ENCODE measurements at places on chromosomes 6 and 20.

GRCh38 chr20:50645253-50646068 lies 45.9 kb downstream of the RIPOR3 start:
- no peak for DNase-seq

DNA sequence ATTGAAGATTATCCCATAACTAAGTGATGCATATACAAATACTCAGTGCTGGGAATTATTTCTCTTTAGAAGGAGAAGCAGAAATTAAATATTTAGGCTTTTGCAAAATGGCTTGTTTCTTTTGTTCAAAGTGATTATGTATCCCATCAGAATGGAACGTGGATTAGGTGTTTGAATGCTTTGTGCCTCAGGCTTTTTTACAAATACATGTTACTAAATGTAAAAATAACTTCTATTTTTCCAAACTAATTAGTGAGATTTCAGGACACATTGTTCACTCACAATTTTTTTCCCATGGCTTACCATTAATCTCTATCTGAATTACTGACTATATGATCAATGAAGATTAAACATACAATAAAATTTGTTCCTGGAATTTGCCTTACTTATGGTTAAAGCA lies 925.9 kb upstream of the CITED2 start:
- DNase-seq = no peak

DNA sequence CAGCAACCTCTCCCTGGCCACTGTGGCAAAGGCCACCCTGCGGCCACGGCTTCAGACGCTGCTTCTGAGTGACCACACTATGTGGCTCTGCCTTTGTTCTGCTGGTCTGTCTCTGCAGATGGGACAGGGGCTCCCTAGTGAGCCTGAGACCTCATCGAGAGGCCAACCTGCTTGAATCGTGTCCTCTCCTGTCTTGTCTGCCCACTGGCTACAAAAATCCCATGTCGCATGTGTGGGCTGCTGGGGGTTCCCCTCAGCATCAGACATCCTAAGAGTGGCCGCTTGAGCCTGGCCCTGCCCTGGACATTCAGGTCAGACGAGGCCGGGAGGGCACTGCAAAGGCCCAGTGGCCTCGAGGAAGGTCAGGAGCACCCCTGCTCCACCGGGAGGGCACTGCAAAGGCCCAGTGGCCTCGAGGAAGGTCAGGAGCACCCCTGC lies 222.9 kb downstream of the DLL1 start:
- no peak for DNase-seq

DNA sequence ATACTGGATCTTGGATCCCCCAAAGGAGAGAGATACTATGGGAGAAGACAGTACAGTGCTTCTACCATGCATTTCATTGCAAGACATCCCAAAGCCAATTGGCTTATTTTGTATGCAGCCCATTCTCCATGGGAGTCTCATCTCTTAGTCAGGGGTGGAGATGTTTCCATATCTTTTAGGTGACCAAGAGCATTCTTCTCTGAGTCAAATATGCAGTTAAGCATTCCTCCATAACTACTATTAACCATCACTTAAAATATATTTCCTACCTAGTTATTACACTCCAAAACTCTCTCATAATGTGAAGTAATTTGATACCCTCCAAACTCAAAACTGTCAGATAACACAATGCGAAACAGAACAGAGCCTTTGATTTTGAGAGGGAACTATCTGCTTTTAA lies 542.6 kb downstream of the HDGFL1 start:
- no peak for DNase-seq

DNA sequence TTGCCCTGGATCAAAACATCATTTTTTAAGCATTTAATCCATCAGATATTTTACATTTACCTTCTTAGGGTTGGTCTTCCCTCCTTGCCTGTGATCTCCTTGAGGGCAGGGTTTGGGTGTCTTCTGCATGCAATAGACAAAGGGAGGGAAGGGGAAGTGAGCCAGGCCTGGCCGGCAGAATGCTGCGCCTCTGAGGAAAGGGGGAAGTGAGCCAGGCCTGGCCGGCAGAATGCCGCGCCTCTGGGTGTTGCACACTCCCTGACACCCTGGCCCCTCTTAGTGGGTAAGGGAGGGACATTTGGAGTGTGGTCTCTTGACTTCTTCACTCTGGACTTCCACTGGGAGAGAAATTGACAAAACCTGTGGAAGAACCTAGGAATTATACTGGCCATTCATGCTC lies 12.4 kb downstream of the PSMF1 start:
- no peak for DNase-seq

- peak; percentile 90 for DNase-seq
Observed at GRCh38 chr20:4813863-4814695, 92.4 kb downstream of the PRND start.

- no peak for DNase-seq
Observed at GRCh38 chr6:69061066-69061465, 426.0 kb downstream of the ADGRB3 start.

DNA sequence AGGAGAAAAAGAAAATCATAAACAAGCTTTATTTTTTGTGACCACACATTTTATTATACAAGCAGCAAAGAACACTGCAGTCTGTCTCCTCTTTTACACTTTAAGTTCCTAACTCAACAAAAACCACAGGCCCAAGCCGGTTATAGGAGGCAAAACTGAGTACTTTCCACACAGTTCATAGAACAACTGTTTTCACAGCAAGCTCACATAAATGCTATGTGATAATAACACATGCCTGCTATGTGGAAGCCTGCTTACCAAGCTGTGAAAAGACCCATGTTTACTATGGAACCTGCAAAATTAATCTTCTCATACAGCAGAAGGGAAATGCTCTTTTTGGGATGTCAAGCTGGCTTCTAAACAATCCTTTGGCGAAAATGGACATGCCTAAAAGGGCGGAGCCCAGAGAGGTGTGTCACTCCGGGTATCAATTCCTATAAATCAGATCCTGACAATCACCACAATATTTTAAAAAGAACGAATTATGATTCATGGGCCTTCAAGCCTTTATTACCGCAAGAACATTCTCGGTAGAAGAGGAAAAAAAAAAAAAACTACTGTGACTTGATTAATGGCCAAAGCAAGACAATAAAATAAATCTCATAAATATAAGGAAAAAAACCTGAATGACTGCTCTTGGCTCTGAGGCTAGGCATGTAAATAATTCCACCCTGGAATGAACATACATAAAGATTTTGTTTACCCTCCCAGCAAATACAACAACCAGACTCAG lies 2.6 kb downstream of the TRERF1 start:
- peak; percentile 28 for DNase-seq

- no peak for DNase-seq
Observed at GRCh38 chr6:169913096-169913638, 161.7 kb downstream of the ERMARD start.

GRCh38 chr6:53366128-53366641 lies 17.4 kb upstream of the ELOVL5 start:
- DNase-seq = no peak

GRCh38 chr20:9660236-9660868 lies 146.0 kb downstream of the LAMP5 start:
- no peak for DNase-seq

DNA sequence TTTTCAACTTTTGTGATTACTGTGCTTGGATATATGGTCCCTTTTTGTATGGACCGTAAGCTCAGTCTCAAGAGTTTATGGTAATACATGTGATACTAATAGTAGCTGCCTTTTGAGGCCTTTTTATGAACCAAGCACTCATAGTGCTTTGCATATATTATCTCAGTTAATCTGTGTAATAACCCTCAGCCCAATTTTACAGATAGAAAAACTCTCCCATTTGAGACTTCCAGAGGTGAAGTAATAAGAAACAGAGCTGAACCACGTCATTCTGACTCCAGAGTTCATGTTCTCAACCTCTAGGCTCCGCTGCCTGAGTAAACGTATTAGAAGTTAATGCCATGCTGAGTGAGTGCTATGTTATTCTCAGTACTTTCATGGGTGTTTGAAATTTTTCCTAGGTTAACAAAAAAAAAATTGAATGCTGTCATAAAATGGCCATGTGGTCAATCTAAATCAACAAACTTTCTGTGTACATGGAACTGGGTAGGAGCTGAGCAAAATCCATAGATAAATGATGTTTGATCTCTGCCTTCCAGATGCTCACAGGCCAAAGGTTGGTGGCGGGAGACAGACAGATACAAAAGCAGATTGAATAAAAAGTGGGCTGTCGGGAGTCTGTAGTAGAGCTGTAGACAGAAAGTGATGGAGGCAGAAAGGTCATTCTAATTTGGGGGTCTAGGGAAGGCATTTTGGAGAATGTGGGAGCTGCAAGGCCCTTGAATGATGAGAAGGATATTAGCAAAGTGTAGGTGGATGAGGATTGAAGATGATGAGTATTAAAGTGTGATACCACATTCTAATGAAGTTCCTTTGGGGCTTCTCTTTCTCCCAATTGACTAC lies 22.6 kb upstream of the ELOVL2 start:
- no peak for DNase-seq

DNA sequence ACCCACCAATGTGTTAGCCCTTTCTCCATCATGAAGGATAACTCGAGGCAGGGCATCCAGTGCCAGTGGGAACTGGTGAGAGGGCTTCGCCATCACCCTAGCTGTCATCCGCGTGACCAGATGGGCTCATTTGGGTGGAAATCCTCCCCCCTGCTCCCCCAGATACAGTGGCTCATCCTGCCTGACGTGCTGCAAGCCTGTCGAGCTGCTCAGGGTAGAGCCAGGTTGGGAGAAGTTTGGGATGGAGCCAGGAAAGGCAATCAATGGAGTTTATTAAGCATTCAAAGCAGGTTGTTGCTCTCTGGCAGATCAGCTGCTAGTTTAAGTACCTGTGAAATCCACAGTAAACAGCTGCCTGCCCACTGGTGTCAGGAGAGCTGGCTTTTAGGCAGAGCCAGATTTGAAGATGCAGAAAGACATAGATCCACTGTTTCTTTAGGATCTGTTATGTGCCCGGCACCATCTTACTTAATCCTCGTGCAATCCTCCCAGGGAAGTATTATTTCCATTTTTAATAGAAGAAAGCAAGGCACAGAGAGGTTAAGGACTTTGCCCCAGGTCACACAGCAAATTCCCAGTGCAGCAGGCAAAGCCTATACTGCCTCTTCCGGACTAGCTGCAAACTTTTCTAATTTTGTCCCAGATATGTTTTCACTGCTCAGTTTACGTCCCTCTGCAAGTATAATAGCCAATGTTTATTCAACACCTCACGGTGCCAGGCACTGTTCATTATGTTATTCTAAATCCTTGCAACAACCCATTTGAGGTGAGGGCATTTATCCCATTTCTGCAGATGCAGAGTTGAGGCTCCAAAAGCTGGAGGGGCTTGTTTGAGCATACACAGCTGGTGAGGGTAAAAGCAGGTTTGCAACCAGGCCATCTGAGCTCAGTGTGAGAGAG lies 54.1 kb upstream of the KCNG1 start:
- DNase-seq = no peak

- DNase-seq = no peak
Observed at GRCh38 chr20:62587757-62588402, 54.4 kb upstream of the SLCO4A1 start.

GRCh38 chr6:36962874-36963273 lies 8.3 kb downstream of the PI16 start:
- peak; percentile 92 for DNase-seq

DNA sequence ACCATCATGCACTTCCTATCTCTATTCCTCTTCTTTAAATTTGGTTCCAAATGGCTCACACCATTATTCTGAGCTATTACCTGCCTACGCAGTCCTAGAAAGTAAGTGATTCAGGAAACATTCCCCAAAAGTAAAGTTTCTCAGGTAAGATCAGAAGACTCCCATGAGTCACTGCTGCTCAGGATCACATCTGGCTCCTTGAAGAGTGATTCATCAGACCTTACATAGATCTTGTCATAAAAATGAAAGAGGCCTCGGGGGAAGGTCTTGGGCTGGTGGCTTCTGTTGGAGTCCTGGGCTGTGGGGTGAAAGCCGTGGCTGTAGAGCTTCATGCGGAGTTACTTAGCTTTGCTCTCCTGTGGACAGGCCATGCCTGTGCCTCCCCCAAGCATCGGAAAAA lies 35.9 kb downstream of the PLG start:
- DNase-seq = no peak

GRCh38 chr6:131858765-131859415 lies 51.1 kb downstream of the ENPP1 start:
- DNase-seq = no peak

- DNase-seq = no peak
Observed at GRCh38 chr6:157941101-157941863, 40.4 kb upstream of the SYNJ2 start.

GRCh38 chr6:104887350-104887749 lies 27.6 kb upstream of the HACE1 start:
- DNase-seq = no peak

DNA sequence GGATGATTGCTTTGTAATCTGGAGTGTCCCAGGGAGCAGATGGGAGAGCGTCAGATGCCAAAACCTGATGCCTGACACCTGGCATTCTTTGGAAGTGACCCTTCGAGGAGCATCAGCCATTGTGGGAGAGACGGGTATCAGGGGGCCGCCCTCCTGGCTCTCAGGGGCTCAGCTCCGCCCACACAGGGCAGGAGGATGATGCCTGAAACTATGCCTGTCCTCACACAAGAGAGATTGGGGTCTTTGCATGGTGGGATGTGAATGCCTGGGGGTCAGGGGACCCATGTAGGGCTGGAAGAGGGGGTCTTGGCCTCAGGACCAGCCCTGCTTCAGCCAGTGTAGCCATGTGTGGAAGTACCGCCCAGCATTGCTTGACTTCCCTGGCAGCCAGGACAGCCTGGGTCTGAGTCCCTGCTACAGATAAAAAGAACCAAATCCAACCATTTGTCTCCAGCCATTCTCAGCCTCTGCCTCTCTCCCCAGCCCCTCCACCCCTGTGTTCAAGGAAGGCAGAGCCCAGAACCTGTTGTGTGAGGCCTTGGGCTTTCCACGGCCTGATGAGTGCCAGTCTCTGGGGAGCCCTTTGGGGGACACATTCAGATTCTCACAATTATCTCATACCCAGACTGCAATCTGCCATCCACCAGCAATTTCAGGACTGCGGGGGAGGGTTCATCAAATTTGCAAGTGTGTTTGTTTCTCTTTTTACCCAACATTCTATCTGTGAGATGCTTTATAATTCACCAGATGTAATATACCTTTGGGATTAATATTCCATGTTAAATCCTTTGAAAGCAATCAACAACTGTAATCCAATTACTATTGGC lies 371.2 kb downstream of the PREX1 start:
- DNase-seq = no peak

DNA sequence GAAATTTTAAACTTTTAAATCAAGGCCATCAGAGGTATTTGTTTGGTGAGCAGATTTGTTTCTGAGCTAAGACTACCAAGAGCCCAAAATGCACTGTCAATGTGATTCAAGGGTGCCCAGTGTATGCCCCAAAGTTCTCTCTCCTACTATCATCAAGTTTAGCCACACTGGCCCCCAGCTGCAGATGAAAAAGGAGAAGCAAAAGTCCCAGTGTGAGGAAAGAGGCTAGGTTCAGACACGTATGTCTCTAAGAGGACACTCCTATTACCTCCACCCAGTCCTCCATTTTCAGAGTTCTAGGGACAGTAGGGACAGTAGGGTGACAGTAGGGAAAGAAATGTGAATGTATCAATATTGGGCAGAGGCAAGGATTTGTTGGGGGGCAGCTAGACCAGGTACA lies 230.8 kb downstream of the CD83 start:
- DNase-seq = no peak

DNA sequence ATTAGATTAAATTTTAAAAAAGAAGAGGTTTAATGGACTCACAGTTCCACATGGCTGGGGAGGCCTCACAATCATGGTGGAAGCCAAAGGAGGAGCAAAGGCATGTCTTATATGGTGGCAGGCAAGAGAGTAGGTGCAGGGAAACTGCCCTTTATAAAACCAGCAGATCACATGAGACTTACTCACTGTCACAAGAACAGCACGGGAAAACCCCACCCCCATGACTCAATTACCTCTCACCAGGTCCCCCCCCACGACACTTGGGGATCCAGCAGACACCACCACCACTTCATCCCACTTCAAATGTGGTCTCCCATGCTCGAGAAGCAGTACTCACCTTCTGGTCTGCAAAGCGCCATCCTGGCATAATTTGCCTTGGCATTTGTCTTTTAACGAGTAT lies 24.6 kb downstream of the MTFR2 start:
- no peak for DNase-seq

All from CD4-positive, alpha-beta T cell treated with Interleukin-21 for 1 hour (primary cell).